ENCODE measurements at places on chromosomes 3 and 15.

DNA sequence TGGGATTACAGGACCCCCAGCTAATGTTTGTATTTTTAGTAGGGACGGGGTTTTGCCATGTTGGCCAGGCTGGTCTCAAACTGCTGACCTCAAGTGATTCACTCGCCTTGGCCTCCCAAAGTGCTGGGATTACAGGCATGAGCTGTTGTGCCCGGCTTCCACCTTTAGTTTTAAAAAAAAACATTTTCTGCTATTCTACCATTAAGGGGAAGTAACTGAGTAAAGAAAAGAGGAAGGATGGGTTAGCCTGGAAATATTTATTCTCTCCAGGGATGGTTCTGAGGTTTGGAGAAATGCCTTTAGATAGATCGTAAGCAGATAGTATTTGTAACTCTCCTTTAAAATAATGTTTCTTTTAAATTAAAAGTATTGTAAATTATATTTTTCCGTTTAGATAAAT, 3.1 kb downstream of the AP4E1 start:
- DNase-seq, result no peak

- no peak for DNase-seq
Measured at GRCh38 chr3:129867506-129868124, 25.9 kb downstream of the TMCC1 start.

DNA sequence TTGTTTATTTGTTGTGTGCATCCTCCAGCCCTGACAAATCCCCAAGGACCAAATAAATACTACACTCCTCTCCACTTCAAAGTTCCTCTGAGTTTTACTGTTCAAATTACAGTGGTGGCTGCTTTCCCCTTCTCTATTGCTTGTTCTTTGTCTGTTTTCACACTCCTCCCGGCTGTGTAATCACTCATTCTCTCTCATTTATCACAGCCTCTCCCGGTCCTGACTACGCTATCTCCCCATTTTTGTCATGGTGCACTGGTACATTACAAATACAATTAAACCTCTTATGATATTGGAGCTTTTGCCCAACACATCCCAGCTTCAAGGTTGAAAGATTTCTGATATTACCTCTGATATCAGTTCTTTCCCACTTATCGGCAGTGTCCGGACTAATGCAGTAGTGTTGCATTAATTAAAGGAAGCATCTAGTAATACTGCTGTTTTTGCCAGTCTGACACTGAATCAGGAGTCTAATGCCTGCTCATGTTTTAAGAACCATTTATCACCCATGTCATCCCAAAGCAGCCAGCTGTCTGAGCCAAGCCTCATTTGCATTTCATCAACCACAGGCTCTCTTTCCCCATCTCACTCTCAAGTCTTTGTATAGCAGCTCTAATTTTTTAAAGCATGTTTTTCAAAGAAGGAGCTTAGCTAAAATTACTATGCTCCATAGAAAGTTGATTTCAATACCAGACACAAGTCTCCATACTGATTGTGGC, 740.5 kb downstream of the ROBO2 start:
- DNase-seq, result no peak

DNA sequence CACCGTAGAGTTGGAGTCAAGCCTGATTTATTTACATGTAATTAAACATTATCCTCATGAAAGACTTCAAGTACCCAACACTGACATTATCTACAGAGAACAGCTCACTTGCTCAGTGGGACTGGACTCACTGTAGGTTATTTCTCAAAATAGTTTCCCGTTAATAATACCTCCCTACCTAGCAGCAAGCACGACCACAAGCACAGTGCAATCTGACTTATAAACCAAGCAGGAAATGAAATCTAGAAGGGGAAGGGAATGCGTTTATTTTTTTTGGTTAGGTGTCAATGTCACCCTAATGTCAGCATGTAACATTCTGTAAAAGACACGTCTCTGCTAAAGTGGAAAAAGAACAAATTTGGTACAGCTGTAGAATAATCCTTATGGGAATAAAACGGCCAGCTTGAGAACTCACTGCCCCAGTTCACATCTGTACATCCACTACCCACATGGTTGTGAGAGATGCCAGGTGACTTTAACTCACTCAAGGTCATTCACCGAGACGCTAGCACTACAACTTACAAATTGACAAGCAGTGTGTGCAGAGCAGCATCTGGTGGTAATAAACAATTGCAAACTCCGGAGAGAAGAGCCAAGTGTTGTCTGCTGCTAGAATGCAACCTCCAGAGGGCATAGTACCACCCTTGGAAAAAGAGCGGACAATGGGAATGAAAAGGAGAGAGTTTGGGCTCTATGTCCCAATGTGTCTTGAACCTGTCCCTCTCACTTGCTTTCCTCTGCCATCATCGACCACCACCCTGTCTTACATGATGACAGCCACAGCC, 242.5 kb downstream of the CADPS start:
- no peak for DNase-seq

DNA sequence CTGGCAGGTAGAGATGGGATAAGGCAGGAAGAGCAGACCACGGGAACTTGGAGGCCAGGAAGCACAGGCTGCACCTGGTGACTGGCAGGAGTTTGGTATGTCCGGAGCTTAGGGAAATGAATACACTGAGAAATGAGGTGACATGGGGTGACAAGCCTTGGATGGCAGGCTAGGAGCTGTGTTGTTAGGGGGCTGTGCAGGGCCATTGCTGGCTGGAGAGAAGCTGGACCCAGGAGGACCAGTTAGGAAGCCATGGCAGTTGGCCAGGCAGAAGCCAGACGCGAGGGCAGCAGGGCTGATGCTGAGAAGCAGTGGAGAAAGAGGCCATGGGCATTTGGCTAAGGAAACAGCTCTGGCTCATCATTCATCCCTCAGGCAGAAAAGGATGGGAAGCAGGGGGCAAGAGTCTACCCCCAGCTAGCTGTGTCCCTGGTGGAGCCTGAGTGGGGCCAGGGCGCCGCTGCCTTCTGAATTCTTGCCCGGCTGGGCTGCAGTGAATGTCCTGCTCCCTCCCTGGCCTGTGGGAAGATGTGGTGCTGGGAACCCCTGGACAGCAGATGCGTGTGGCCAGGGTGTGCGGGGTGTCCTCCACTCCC, 255.8 kb downstream of the FAM43A start:
- DNase-seq, result no peak

Measured in activated T-helper 1 cell treated with anti-CD3 and anti-CD28 coated beads, Interleukin-2, amount 50 U/mL, for 16 hours (primary cell).